ENCODE measurements at places on chromosomes 16 and 17. TPM values are rescaled to one million over a fixed set of nuclear protein-coding genes. Genes with fewer than 3 reads are reported as not detected.

Gene TMEM238L
- total RNA-seq: not detected

DNA sequence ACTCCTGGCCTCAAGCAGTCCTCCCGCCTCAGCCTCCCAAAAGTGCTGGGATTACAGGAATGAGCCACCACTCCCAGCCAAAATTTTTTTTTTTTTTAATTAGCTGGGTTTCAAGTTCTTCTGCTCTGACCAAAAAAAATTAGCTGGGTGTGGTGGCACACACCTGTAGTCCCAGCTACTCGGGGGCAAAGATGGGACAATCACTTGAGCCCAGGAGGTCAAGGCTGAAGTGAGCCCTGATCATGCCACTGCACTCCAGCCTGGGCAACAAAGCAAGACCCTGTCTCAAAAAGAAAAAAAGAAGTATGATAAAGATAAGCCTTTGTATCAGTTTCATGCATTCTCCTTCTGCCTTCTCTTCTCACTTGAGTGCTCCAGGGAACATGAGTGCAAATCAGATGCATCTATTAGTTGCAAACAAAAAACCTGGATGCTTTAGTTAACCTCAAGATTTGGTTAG lies 1.9 kb downstream of the NQO1 start:
- DNase-seq: no peak

DNA sequence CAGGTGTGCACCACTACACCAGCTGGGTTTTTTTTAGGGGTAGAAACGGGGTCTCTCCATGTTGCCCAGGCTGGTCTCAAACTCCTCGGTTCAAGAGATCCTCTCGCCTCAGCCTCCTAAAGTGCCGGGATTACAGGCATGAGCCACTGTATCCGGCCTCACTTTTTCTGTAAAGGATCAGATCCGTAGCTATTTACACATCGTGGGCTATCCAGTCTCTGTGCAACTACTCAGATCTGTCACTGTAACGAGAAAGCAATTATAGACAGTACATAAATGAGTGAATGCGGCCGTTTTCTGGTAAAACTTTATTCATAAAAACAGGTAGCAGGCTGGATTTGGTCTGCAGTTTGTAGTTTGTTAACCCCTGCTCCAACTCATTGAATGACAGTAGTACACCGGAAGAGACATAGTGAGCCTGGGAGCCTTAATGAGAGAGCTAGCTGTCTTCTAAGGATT lies 44.5 kb downstream of the VMP1 start:
- DNase-seq: peak; percentile 70

Gene KCNJ2
- not detected for total RNA-seq

DNA sequence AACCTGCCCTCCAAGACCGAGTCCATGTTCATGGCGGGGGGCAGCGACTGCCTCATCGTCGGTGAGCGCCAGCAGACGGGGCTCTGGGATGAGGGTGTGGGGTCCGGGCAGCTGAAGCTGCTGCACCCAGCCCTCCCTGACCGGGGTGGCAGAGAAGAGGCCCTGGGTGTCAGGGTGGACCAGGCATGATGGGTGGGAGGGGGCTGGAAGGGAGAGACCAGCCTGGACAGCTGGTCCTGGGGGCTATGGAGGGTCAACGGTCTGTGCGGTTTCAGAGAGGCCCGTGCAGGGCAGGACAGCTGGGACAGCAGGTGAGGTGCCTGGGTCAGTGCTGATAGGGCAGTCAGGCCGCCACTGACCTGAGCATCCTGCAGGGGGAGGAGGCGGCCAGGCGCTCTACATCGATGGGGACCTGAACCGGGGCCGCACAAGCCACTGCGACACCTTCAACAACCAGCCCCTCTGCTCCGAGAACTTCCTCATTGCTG lies 13.3 kb upstream of the ATP6V0C start:
- DNase-seq: no peak

Gene CIITA
- 3.2 TPM for total RNA-seq
